Esophagus mucosa (tissue), 1 donor: ENCODE measurements at places on chromosomes 7 and 10. TPM values are rescaled to one million over a fixed set of nuclear protein-coding genes. Genes with fewer than 3 reads are reported as not detected.
A peak's percentile ranks its signal among the peaks of the same experiment; 100 is the strongest.

The TAS2R41 gene
- total RNA-seq: not detected

The HSPA14 gene
- total RNA-seq: 10.7 TPM

The PRSS37 gene
- total RNA-seq: not detected

The HGF gene
- total RNA-seq: 0.76 TPM

The LAMB1 gene
- total RNA-seq: 35.0 TPM

The CPEB3 gene
- total RNA-seq: 5.1 TPM

The AKR1C4 gene
- total RNA-seq: not detected

The STEAP2 gene
- 2.4 TPM for total RNA-seq

The COBL gene
- 10.4 TPM for total RNA-seq

The PIP gene
- 0.56 TPM for total RNA-seq

The AKR1B1 gene
- 28.5 TPM for total RNA-seq

The PRKCQ gene
- 0.64 TPM for total RNA-seq

The FAM171A1 gene
- total RNA-seq: 6.0 TPM

DNA sequence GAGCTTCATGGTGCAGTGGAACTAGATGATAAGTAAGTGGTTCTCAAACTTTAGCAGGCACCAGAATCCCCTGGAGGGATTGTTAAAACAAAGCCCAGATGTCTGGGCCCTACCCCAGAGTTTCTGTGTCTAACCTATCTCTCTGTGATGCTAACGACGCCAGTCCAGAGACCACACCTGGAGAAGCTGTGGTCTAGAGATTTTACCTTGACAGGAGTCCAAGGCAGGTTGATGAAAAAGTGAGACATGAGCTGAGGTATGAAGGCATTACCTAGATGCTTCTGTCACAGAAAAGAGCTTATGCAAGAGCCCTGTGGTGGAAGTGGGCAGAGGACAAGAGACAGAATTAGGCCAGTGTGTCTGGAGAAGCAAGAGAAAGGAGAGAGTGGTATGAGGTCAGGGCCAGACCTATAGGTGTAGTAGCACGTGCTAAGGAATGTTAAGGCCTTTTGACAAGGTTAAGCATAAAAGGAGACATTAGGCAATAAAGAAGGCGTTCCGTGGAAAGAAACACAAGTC, 184.3 kb upstream of the TCF7L2 start:
- ATAC-seq: no peak

DNA sequence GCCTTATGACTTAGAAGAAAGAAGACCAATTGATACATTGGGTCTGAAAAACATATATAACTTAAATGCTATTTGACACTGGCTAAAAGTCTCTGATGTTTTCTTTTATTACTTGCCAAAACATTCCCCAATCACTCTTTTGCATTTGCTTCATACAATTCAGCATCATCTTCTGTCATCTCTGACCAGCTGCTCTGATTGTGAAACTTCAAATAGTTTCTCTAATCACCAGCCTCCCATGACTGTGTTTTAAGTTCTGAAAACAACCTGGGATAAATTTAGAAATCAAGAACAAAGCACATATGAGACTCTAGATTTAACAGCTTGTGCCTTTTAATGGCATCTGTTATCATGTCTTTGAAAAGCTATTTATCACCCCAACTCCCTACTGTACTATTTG, 208.4 kb upstream of the KCND2 start:
- ATAC-seq: no peak

GRCh38 chr7:80635533-80635932, 2.9 kb upstream of the CD36 start:
- ATAC-seq: no peak

- peak; percentile 98 for ATAC-seq
Observed at GRCh38 chr7:73683056-73683787, at the start of the genes BUD23 and DNAJC30. TSS of gene BUD23 (plus strand) at chr7:73683597. CDS start at chr7:73683626, 29 bp downstream. TSS of gene DNAJC30 (minus strand) at chr7:73683453. CDS start at chr7:73683423, 30 bp downstream.

GRCh38 chr10:71632896-71633600, 86.5 kb downstream of the C10orf105 start:
- peak; percentile 14 for ATAC-seq

DNA sequence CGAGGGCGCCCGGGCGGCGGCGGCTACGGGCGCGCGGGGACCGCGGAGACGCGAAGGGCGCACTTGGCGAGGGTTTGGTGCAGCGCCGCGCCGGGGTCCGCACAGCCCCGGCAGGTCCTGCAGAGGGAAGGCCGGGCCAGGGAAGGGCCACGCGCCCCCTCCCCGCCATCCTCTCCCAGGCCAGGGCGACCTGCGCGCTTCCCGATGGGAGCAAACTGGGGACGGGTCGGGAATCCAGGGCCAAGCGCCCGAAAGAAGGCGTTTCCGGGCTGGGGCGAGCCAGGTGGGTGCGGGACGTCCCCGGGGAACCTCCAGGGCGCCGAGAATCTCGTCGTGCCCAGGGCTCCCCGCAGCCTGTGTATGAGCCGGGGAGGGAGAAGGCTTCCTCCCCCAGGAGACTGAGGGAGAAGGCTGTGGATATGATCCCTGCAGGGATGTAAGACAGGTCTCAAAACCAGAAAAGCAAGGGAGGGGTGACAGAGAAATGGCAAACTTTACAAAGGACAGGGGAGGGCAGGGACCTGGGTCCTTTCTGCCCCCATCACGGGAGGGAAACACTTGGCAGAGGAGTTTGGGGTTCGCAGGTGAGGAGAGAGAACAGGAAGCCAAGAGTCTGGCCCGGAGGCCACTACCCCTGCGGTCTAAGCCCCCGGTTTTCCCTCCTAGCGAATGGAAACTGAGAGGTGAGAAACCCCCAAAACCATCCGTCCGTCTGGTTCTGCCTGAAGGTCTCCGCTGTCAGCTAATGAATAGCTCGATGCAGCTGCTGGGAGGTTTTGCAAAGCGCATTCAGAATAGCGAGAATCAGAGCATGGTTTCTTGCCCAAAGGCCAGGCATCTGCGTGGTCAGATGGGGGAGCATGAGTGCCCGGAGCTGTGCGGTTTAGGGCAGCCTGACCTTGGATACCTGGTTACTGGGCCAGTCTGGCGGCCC, 674 bp downstream of the AMZ1 start:
- ATAC-seq: peak; percentile 6

GRCh38 chr10:27659786-27660185, 85.8 kb downstream of the MKX start:
- ATAC-seq: no peak

GRCh38 chr10:90587081-90587491, 270.8 kb downstream of the HTR7 start:
- ATAC-seq: no peak

GRCh38 chr7:3957472-3958108, 656.5 kb downstream of the SDK1 start:
- ATAC-seq: no peak

DNA sequence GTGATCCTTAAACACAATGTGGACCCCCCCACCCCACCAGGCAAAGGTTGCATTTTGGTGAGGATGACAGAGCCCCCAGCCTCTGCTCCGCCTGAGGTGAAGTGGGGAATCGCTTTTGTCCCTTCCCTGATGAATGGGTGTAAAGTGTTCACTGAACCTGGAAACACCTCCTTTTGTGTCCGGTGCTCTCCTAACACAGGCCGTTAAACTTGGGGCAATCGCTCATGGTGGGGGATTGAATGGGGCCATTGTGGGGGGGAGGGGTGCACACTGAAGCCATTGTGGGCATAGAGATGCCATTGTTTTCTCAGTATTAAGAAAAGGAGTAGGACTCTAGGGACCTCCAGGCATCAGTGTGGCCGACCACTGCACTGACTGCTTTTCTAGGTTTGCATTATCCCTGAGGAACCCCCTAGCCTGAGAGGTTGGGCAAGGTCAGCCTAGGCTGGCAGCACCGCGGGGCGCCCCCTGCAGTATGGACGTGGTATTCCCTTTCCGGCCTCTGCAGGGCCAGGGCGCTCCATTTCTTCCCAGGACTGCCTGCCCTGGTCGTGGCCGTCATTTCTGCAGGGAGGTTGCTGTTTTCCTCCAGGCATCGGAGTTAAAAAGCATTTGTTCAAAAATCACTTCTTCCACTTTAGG, 158.3 kb downstream of the TCF7L2 start:
- ATAC-seq: no peak

GRCh38 chr10:102927311-102928010, 9.4 kb downstream of the CNNM2 start:
- no peak for ATAC-seq

GRCh38 chr7:148727501-148728278, 29.0 kb downstream of the CUL1 start:
- ATAC-seq: no peak

GRCh38 chr10:132667342-132668047, 118.5 kb downstream of the NKX6-2 start:
- no peak for ATAC-seq

- ATAC-seq: peak; percentile 65
Observed at GRCh38 chr7:29194594-29195427, at the start of gene CHN2. TSS of gene CHN2 (plus strand) at chr7:29194775.

DNA sequence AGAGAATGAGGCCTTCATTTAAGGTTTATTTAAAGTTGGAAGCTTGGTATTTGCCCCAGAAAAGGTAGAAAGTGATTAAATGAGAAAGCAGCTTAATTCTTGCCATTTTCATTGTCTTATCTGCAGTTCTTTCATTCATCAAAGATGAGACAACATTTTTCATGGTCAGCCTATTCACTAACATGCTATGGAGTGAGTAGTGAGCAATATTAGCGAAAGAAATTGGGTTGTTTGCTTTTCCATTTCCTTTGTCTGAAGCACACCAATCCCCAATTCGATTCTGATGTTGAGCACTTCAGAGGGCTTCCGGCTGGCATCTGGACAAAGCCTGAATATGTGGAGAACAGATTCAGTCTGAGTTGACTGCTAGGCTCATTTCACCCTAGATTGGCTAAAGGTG, 317.2 kb downstream of the BBS9 start:
- no peak for ATAC-seq
